Stimulated activated naive CD4-positive, alpha-beta T cell treated with Interleukin-2 at 50 U/mL for 16 hours (primary cell): ENCODE measurements at places on chromosomes 6 and 20.

- no peak for DNase-seq
Observed at GRCh38 chr6:83812595-83812994, 40.6 kb upstream of the RIPPLY2 start.

GRCh38 chr6:6515691-6516607 is 72.6 kb upstream of the LY86 start:
- DNase-seq, result peak; percentile 28

DNA sequence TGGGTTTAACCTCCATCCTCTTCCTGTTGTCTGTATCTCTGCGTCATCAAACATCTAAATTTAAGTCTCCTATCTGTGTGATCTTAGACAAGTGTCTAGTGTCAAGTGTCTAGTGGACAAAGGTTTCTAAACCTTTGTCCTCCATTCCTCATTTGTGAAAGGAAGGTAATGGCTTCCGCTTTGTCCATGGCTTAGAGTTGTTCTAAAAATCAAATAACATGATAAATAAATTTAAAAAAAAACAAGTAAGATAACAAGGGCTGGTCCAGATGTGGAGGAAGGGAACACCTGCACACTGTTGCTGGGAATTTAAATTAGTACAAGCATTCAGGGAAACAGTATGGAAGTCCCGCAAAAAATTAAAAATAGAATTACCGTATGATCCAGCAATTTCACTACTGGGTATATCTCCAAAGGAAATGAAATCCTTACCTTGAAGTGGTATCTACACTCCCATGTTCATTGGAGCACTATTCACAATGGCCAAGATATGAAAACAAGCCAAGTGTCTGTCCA is 17.6 kb upstream of the SERPINB1 start:
- no peak for DNase-seq

DNA sequence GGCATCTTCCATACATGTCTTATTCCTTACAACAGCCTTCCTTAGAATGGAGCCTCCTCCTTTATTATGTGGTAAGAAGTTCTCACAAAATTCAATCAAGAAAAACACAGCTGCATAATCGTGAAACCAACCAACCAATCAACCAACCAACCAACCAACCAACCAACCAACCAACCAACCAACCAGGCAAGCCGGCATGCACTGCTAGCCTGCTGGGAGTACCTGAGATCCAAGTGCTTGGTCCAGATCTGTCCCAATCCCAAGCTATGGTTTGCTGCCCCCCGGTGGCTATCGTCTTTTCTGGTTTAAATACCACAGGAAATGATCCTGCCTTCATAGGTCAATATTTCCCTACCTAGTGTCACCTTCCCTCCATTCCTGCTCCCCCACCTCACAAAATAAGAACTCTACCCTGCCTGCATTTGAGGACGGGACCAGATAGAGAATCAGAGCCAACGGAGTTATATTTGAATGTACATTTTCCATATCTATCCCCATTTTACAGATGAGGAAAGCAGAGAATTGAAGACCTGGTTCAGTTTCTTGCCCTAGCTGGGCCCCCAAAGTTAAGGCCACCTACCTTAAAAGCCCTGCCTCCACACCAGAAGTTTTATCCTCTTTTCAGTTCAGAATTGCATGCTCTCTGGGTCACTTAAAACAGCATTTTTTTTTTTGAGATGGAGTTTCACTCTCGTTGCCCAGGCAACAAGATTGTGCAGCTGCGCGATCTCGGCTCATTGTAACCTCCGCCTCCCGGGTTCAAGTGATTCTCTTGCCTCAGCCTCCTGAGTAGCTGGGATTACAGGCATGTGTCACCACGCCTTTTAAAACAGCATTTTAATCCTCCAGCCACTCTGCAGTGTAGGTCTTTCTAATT is 27.1 kb downstream of the RAB44 start:
- peak; percentile 14 for DNase-seq

DNA sequence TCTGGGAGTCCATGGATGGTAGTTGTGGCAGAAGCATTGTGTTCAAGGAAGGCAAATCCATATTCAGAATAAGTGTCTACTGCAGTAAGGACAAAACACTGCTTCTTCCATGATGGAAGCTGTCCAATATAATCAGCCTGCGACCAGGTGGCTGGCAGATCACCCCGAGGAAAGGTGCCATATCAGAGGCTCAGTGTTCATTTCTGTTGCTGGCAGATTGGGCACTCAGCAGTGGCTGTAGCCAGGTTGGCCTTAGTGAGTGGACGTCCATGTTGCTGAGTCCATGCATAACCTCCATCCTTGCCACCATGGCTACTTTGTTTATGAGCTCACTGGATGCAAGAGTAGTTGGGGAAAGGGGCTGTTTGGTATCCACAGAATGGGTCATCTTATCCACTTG is 130.2 kb downstream of the SGK1 start:
- DNase-seq, result no peak

GRCh38 chr6:169424821-169425240 is 171.2 kb upstream of the THBS2 start:
- no peak for DNase-seq

DNA sequence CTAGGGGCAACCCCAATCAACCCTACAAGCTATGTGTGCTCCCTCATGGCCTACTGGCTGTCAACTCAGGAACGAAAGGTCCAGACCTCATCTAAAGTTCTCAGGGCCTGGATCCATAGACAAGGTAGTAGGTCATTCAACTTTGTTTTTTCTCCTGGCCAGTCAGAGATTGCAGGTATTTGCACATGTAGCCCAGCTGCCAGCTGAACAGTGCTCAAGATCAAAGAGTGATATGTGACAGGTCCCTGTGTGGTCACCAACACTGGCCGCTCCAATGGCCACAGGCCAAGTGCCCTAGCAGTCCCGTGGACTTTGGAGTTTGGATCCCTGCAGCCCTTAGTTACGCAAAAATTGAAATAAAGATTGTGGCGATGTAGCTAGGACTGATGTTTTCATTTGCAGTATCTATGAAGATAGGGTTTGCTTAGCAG is 60.6 kb upstream of the ATXN1 start:
- no peak for DNase-seq

DNA sequence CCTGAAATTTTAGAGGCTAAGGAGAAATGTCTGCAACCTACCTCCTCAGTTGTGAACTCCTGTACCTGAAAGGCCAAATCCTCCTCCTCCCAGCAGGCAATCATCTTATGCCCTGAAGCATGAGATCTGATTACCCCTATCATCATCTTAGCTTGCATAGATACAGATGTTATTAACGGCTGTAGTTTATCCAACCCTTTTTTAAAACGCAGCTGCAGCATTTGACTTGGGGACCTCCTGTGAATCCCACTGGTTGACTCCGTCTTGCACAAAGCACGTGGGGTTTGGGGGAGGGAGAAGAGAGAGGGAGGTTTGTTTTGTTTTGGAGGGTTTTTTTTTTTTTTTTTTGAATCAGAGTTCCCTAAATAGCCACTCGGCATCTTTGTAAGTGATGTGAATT is 5.8 kb upstream of the NR2E1 start:
- DNase-seq, result no peak

DNA sequence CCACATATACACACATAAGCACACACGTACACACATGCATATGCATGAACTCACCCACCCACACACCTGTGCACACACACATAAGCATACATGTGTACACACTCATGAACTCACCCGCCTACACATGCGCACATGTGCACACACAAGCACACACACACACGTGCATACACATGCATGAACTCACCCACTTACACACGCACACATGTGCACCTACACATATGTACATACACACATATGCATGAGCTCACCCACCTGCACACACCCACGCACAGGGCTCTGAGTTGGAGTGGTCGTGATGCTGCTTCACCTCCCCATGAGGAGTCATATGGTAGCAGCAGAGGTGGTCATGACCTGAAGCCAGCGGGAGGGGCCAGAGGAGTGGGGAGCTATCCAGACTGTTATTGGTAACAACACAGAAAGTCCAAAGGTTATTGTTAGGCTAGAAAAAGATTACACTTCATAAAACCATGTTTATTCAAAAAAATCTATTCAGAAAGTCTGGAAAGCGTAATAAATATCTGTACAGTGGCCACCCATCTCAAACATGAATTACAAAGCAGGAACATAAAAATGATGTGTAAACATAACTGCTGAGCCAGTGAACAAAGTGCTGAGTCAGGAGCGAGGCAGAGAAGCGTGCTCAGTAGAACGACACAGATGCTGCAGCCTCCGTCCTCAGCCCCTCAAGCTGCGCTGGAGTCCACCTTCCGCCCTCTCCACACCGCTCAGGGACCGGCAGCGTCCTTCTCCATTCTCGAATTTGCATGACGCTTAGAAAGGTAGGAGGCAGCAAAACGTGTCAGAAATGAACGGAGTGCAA is 26.4 kb upstream of the MPC1 start:
- no peak for DNase-seq

DNA sequence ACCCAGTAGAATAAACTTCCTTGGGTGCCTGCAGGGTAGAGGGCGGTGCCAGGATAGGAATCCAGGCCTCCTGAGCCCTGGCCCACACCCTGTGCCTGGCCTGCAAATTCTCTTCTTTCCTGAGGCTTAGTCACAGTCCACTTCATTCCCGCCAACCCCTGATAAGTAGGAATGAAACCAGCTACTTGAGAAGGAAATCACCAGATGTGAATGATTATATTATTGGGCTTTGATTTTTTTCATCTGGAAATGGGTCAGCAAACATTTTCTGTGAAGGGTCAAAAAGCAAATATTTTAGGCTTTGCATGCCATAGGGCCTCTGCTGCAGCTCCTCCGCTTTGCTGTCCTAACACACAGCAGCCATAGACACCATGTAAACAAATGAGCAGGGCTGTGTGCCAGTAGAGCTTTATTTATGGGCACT is 50.2 kb downstream of the STK35 start:
- no peak for DNase-seq
